ENCODE measurements at places on chromosomes 6 and 20.

GRCh38 chr20:36271639-36272546, 34.2 kb upstream of the DLGAP4 start:
- DNase-seq, result no peak

DNA sequence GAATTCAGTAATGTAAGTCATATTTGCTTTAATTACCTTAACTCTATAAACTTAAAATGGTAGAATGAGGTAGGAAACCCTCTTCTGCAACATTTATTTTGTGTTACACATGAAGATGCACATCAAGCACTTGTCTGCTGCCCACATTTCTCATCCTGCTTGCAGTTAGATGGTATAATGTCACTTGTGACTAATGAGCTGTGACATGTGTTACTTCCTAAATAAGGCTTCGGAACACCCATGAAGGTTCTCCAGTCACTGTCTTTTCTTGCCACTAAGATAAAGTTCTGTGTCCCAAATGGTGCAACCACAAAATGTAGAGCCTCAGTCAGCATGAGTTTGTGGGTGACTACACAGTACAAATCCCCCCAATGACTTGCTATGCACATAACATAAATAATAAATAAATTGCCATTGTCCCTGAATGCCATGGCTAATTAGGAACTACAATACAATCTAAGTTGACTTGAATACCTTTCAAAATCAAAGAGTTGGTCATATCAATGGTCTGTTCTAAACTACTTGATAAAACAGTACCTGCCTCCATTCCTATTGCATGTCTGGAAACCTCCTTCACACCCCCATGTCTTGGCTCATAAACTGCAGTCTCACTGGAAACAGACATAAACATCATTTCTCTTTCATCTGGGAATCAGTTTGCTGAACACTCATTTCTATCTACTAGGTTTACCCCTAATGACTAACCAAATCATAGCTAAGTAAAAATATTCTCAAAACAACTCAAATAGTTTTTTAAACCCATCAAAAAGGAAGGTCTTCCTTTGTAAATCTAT, 157.2 kb downstream of the PTPRK start:
- DNase-seq, result no peak

DNA sequence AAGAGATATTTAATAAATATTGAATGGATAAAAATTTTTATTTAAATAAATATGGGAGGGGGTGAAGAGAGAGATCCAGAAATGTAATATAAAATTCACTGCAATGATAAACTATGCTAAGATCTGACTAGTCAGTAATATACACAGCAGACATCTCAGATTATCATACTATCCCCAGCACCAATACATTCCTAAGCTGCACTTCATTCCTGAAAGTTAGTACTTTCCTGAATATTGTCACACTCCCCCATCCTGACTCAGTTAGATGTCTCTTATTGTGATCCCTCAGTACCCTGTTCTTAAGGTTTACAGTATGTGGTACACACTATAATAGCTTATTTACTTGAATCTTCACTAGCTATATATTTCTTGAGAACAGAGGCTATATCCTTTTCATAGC, 88.3 kb upstream of the KCNQ5 start:
- no peak for DNase-seq

DNA sequence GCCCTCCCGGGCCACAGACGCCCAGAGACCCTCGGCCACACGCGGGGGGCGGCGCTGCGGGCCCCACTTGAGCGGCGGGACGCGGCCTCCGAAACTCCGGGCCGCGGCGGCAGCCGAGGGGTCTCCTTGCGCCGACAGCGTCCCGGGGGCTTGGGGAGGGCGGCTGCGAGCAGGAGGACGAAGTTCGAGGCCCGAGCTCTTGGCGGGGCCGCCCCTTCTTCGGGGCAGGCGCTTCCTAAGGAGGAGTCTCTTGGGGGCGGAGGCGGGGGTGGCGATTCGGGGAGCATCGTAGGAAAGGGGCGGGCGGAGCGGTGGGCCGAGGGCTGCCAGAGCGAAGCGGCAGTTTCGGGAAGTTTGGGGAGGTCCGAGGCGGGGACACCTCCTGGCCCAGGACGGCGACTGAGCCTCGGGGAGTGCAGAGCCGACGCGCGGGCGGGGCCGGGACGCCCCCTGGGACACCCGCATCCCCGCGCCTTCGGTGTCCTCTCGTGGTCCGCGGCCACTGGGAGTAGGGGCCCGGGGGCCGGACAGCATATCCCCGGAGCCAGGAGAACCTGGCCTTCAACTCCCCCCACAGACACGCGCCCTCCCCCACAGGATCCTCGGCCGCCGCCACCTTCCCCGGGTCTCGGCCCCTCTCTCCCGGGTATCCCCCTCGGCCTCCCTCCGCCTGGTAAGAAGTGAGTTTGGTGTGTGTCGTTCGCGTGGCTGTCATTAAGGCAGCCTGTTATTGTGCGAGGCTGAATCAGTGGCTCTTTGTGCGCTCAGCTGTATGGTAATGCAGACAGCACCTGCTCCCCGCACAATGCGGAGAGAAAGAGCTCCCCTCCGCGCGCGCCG, 613 bp upstream of the DLL1 start:
- DNase-seq, result no peak

Data from stimulated activated CD8-positive, alpha-beta memory T cell treated with anti-CD3 and anti-CD28 coated beads, Interleukin-4, amount 100 ng/mL, for 4 hours (primary cell).